ENCODE measurements at places on chromosomes 16 and 17.

- H3K4me3 ChIP-seq: no peak within 1 kb of the TSS
- H3K36me3 ChIP-seq: no peaks in the 10 kb centered on the region
- H3K27ac ChIP-seq: peak within 1 kb of the TSS; percentile 33
- H3K4me1 ChIP-seq: peaks cover 9% of the 10 kb centered on the region
- no peak for DNase-seq
Measured at GRCh38 chr17:50165867-50166517, at the start of gene SGCA. TSS of gene SGCA (plus strand) at chr17:50166005. CDS start at chr17:50166041, 36 bp downstream.

- no peak for DNase-seq
- H3K27me3 ChIP-seq: peaks cover 26% of the 10 kb centered on the region
- H3K4me1 ChIP-seq: peaks cover 18% of the 10 kb centered on the region
- H3K4me3 ChIP-seq: peak overlapping the region; percentile 87
- H3K36me3 ChIP-seq: no peaks in the 10 kb centered on the region
Measured at GRCh38 chr17:80453126-80453997, 23.0 kb downstream of the NPTX1 start.

DNA sequence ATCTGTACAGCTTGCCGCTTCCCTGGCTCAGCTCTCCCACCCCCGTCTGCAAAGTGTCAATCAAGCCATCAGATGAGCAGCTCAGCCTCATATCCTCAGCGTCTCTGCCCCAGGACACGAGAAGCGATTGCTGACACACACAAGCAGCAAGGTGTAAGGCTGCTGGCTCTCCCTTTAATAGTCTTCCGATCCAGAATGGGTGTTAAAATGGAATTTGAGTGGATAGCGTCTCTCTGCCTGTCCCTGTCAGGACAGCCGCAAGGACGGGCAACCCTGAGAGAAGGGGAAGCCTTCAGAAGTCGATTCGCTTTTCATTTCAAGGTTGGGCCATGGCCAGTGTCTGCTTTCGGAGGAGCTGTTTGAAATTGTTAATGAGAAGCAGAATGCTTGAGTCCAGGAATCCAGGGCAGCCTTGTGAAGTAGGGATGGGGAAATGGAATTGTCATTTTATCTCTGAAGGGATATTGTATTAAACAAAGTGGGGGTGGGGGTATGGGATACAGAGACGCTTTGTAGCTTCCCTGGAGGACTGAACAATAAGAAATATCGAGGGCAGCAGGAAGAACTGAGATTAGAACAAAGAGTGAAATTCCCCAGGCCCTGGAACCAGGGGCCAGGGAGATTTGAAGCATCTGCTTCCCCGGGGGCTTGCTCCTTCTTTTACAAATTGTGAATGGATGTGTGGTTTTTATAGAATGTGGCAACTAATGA lies 4.7 kb upstream of the PIPOX start:
- peaks cover 2% of the 10 kb centered on the region for H3K36me3 ChIP-seq
- no peak overlapping the region for H3K4me3 ChIP-seq
- peaks cover 17% of the 10 kb centered on the region for H3K27me3 ChIP-seq
- no peak for DNase-seq

DNA sequence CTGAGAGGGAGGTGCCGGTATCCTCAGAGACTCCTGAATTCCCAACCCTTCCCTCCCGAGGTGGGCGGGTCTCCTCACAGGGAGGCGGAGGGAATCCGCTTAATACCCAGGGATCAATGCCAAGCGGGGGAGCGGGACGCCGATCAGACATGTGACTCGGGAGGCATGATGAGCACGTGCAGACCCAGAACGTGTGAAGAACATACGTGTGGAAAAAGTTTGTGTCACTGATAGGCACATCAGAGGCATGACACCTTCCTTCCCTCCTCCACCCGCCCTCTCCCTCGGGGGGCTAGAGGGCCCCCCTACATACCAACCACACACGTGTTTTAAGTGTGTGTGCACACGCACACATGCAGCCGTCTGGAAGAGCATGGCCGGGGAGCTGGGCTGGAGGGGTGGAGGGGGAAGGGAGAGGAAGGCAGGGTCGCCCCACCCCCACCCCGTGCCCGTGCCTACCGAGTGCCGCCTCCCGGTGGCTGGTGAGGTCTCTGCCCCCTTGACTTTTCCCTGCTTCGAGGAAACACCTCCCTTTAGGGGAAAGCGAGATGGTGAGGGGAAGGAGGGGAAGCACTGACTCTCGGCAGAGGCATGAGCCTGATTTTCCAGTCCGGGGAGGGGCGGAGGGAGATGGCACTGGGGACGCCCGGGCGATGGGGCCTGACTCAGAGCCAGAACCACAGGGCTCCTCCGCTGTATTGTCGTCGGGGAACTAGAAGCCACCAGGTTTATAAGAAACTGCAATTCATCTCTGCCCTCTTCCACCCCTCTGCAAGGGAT lies 12.1 kb upstream of the TBX21 start:
- H3K36me3 ChIP-seq: no peaks in the 10 kb centered on the region
- H3K4me3 ChIP-seq: no peak overlapping the region
- peaks cover 93% of the 10 kb centered on the region for H3K27me3 ChIP-seq
- no peak for DNase-seq
- no peak overlapping the region for H3K27ac ChIP-seq

GRCh38 chr16:55628306-55628968 lies 27.4 kb upstream of the SLC6A2 start:
- no peak for DNase-seq
- no peak overlapping the region for H3K27ac ChIP-seq
- H3K36me3 ChIP-seq: no peaks in the 10 kb centered on the region
- H3K4me3 ChIP-seq: no peak overlapping the region
- peaks cover 2% of the 10 kb centered on the region for H3K27me3 ChIP-seq
- no peaks in the 10 kb centered on the region for H3K4me1 ChIP-seq

DNA sequence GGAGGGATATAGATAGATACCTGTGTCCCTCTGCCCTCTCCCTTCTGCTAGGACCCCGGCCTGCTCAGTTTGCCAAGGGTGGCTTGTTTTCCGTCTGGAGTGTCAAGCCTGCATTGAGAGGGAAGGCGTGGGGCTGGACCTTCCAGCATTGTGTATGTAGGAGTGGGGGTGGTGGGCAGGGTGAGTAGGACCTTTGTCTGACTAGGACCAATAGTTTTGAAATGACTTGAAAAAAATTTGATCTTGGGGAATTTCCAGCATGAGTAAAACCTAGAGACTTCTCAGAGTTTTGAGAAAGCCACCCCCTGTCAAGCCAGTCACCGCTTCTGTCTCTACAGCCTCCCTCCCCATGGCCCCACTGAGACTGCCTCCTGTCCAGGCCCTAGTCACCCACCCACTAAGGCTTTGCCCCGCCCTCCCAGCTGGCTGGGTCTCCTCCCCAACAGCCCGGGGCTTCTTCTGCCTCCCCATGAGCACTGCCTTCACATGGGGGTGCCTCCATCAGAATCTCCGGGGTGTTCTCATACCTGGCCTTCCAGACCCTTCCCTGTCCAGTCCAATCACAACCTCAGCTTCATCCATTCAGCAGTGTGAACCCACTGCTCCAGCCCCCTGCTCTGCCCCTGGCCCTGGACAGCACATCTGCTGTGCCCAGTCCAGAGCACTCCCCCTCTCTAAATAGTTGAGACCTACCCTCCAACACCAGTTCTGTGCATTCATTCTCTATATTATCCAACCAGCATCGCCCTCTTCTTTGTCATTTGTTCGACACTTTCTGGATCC lies 207.0 kb downstream of the MSI2 start:
- no peak for DNase-seq
- H3K27me3 ChIP-seq: no peaks in the 10 kb centered on the region
- peak overlapping the region; percentile 79 for H3K27ac ChIP-seq
- H3K4me3 ChIP-seq: no peak overlapping the region
- peaks cover 59% of the 10 kb centered on the region for H3K4me1 ChIP-seq
- H3K36me3 ChIP-seq: no peaks in the 10 kb centered on the region

DNA sequence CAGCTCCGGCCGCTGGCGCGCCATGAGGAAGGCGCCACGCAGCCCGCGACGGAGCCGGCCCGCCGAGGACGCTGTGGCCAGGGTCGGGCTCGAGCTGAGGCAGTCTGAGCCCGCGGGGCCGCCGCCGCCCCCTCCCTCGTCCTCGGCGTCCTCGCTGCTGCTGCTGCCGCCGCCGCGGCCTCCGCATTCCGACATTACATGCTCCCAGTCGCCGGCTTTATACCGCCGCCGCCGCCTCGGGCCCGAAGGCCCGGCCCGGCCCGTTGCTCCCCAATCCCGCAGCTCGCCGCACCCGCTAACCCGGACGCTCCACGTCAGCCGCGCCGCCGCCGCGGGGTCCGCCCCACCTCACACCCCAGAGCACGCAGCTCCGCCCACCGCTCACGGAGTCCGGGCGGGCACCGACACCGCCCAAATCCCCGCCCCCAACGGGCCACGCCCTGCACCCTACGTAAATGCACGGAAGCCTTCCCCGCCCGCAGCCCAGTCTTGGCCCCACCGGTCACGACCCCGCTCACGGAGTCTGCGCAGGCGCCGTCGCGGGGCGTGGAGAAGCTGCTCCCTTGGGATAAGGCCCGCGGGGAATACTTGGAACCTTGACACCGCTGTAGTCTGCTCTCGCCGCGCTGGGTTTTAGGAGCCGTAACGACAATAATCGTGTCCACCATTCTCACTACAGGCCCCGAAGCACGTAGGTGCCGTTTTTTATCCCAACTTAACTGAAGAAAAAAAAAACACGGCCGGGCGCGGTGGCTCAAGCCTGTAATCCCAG lies at the start of gene TXNDC11:
TSS of gene TXNDC11 (minus strand) at position 322 of the 772 bp plus-strand sequence. CDS start at position 195, 127 bp downstream.
- peak within 1 kb of the TSS; percentile 93 for H3K4me3 ChIP-seq
- peaks cover 37% of the 10 kb centered on the region for H3K4me1 ChIP-seq
- H3K36me3 ChIP-seq: no peaks in the 10 kb centered on the region
- peak; percentile 98 for DNase-seq

DNA sequence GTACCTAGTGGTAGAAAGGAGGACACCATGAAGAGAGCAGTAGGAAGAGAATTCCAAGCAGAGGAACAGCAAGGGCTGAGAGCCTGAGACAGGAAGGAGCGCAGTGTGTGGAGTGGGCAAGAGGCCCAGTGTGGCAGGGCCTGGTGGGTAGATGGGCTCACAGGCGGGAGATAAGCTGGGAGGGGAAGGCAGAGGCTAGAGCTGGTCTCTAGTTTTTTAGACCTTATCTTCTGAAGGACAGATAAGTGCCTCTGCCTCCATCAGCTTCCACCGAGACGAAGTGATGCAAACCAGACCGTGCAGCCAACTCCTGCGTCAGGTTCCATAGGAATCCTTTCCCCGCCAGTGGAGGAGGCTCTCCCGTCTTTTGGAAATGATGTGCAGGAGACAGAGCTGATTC lies 33.6 kb downstream of the CDH1 start:
- H3K36me3 ChIP-seq: peaks cover 17% of the 10 kb centered on the region
- no peak overlapping the region for H3K4me3 ChIP-seq
- peaks cover 3% of the 10 kb centered on the region for H3K4me1 ChIP-seq
- no peak for DNase-seq

DNA sequence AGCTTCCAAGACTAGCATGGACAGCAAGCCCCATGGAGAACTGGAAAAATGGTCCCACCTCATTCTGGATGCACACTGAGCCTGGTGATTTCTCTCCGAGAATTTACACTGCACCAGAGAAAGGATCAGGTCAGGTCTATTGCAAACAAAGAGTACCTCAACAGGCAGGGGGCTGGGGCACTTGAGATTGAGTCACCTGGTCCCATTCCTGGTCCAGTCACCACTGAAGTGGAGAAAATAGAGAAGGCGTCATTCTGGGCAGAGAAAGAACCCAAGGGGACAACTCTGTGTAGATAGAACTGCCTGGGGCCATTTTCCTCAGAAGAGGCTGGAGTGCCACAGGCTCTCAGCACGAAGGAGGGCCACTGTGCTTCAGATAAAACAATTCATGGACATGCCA lies 38.4 kb downstream of the CENPV start:
- no peak for DNase-seq
- H3K27me3 ChIP-seq: no peaks in the 10 kb centered on the region
- H3K27ac ChIP-seq: no peak overlapping the region

GRCh38 chr17:83061586-83061985 lies 17.8 kb upstream of the METRNL start:
- H3K4me1 ChIP-seq: peaks cover 7% of the 10 kb centered on the region
- no peaks in the 10 kb centered on the region for H3K27me3 ChIP-seq
- H3K36me3 ChIP-seq: no peaks in the 10 kb centered on the region
- DNase-seq: no peak
- no peak overlapping the region for H3K27ac ChIP-seq

DNA sequence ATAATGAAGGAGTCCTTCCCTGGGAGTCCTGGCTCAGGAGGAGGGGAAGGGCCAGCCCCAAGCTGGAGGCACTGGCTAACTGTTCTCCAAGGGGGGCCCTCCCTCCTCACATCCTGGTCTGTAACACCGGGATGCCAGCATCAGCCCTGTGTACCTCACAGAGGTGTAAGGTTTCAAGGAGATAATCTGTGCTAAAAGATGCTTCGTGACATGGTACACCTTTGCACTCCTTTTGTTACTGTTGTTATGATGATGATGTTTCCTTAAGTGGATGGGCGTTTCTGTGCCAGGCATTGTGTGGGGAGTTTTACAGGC lies 236.7 kb upstream of the TNRC6C start:
- H3K4me3 ChIP-seq: no peak overlapping the region
- H3K27me3 ChIP-seq: peaks cover 13% of the 10 kb centered on the region
- H3K36me3 ChIP-seq: peaks cover 1% of the 10 kb centered on the region
- H3K27ac ChIP-seq: no peak overlapping the region
- DNase-seq: no peak

Data from mesothelial cell of epicardium (in vitro differentiated cells).